ENCODE measurements at places on chromosomes 4 and X.
A peak's percentile ranks its signal among the peaks of the same experiment; 100 is the strongest.

- no peak for DNase-seq
These were observed 2535.1 kb downstream of the ARAP2 start for GRCh38 chr4:33709247-33709646.

DNA sequence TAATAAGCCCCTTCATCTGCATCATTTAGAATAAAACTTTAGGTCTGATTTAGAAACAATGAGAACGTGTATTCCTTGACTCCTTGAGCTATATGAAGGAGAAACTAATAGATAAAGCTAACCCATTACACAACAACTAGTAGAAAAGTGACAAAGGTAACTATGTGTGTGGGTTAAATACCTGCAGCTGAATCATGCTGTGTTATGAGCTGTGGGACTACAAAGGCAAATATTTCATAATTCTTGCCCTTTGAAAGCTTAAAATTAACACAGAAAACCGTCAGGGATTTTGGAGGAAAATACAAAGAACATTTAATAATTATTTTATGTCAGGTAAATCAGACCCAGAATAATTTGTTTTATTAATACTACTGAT lies 898 bp upstream of the NDP start:
- DNase-seq: no peak

GRCh38 chr4:122450847-122451246 lies 5.7 kb downstream of the IL2 start:
- peak; percentile 67 for DNase-seq

- no peak for DNase-seq
These were observed 102.7 kb downstream of the GRID2 start for GRCh38 chr4:92406488-92406887.

DNA sequence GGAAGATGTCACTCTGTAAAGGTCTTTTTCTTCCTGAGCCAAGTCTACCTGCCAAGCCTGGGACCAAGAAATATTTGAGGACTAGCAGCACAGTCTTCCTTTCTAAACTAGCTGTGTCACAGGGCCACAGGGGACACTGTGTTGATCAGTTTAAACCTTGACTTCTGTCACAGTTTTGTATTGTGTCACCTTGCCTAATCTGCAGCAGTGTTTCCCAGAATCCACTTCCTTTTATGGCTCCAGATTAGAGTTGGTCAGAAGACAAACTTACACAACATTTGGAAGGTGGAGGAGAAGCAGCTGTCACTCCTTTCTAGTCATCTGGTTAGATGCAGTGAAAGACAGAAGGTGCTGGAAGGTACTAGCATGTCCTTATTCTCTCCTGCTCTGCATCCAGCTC lies 143.1 kb upstream of the BCOR start:
- DNase-seq: no peak

DNA sequence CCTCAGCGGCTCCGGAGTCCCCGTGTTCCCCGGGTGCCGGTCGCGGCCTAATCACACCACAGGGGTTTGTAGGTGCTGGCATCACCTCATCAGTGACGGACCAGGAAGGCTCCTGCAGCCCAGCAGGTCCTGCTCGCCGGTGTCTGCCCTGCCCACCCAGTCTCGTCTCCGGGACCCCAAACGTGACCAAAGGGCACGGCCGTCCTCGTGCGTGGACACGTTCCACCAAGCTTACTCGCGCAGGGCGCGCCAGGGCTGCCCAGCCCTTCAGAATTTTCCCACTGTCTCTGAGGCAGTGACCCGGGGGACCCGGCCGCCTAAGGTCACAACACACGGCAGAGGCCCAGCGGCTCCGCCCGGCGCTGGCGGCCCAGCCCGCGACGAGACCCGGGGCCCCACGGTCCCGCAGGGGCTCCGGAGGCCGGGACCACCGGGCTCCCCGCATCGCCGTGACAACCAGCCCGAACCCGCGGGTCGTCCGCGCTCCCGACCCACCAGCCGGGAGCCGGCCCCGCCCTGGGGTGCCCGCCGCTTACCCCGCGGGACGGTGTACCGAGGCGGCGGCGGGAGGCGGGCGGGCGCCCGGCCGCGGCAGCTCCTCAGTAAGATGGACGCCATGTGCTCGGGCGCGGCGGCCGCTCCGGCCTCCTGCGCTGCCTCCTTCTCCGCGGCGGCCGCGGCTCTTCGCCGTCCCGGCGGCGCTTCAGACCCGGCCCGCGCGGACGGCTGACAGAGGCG lies 454 bp downstream of the LETM1 start:
- no peak for DNase-seq

DNA sequence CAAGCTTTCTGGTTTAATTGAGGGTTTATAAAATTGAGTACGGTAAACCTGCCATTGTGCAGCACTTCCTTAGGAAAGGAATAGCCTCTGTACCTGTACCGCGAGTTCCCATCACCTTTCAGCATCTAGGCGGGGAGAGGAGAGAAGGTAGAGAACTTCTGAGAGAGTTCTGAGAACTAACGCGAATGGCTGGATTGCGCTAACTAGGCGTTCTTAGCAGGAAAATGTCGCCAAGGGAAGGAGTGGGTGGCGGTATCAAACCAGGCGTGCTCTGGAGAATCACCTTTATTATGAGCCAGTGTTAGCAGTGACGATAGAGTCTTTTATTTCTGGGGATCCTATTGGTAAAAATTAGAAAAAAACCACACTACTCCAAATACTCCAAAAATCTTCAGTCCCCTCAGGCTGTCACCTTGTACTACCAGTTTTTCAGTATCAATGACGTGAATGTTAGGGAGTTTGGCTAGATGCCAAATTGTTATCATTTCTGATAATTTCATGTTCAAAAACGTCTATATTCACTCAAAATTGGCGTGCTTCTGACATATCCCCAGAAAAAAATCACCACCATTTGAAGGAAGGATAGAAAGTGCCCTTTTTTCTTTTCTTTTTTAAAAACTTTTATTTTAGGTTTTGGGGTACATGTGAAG lies 1.4 kb downstream of the UGT8 start:
- DNase-seq: no peak

- DNase-seq: no peak
These were observed 143.9 kb upstream of the DIPK2B start for GRCh38 chrX:45344594-45344993.

DNA sequence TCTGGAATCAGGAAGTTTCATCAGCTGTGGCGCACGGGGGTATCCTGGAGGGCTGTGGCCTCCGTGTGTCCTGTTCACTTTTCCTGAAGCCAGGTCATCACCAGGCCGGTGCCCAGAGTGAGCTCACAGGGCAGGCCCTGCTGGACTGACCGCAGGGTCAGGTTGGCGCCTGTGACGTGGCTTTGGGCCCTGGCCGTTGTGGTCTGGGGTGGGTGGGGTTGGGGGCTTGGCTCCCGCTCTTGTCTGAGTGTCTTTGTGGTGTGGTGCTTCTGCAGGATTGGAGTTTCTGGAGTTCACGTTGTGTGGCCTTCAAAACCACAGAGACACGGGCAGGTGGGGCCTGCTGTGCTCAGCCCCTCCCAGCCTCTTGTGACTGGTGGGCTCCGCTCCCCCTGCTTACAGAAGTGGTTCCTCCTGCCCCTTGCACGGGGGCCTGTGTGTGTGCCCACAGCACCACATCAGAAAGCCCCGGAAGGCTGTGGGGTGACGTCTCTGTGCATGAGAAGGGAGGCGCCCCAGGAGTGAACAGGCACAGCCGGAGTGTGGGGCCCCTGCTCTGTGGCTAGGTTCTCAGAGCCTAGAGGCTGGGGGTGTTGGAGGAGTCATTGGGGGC lies 9.5 kb downstream of the RGS12 start:
- peak; percentile 40 for DNase-seq

DNA sequence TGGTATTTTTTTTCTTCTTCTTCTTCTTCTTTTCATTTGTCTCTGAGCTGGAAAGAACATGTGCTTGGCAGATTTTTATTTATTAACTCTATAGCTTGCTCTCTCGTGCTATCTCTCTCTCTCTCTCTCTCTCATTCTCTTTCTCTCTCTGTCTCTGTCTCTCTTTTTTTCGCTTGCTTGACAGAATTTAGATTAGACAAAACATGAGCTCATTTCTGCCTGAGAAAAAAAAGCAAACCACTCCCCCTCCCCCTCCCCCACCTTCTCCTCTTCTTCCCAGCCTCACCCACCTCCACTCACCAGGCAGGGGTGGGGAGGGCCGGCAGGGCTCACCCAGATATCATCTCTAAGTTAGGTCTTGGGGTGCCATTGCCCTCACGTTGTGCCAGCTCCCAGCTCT lies 81.5 kb downstream of the PJA1 start:
- DNase-seq: no peak

GRCh38 chrX:102968216-102968615 lies 31.1 kb downstream of the RAB40AL start:
- no peak for DNase-seq

GRCh38 chr4:80268081-80268823 lies 1.8 kb downstream of the FGF5 start:
- DNase-seq: no peak

GRCh38 chrX:1491851-1492349 lies 39.2 kb upstream of the ASMTL start:
- DNase-seq: peak; percentile 63

- no peak for DNase-seq
These were observed 318.6 kb downstream of the NAF1 start for GRCh38 chr4:162847945-162848549.

DNA sequence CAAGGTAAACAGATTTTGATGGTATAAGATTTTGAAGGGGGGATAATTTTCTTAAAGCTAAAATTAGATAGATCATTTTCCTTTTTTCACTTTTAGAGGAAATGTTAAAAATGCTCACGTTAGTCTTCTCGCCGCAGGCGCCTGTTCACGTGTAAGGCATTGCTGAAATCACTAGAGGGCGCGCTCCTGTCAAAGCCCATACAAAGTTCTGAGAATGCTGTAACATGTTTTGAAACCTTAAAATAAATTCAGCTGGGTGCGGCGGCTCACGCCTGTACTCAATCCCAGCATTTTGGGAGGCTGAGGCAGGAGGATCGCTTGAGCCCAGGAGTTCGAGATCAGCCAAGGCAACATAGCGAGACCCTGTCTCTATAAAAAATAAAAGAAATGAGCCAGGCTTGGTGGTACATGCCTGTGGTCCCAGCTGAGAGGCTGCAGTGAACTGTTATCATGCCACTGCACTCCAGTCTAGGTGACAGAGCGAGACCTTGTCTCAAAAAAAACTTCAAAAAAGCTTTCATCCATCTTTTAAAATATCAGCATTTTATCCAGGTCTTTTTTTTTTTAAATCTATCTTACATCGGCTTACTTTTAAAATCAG lies 138.0 kb downstream of the RBMX2 start:
- peak; percentile 64 for DNase-seq

- no peak for DNase-seq
These were observed 212.9 kb upstream of the GRID2 start for GRCh38 chr4:92090887-92091286.

- DNase-seq: no peak
These were observed 182.0 kb downstream of the RASL11B start for GRCh38 chr4:53043891-53044650.

DNA sequence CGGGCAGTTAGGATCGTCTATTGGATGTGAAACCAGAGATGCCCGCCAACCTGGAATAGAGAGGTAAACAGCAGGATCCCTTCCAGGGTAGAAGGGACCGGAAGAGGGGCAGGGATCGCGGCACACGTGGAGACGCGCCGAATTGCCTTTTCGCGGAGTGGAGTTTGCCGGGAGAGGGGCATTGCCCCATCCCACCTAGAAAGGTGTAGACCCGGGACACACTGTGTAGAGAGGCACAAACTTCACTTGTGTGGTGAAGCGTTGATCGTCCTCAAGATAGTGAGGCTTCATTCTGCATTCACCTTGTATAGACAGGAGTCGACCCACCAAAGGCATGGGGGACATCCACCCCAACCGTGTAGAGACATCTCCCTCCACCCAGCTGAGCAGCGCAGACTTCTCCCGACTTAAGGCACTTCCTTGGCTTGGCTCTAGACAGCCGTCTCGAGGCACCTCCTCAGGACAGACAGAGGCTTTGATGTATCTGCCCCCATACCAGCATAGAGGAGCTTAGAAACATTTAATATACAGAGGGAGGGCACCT lies 410 bp downstream of the GNL3L start:
- no peak for DNase-seq

DNA sequence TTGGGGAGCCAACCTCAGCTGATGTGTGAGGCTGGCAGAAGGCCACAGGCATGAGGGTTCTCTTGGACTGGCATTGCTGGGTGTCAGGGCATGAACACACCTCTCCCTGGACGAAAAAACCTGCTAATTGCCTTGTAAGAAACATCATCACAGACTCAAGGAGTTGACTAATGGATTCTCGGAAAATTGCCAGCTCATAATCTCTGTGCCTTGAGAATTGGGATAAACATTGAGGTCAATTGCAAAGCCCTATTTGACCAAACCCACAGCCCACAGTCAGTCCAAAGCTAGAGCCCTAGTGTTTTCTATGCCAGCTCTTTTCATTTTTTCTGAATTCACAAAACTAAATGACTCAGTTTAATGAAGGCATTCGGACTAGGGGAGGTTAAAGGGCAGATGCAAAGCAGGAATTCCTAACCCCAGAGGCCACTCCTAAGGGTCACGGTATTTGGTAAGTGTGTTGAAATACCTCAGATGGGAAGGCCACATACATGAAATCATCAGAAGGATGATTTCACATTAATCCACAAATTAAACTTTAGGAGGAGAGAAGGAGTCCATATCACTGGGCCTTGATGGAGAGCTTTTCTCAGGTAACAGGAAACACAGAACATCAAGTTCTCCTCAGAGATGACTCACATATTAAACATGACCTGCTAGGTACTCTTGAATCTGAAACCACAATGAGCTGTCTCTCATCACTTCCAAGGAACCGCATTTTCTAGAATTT lies 39.0 kb upstream of the RASL11B start:
- no peak for DNase-seq

DNA sequence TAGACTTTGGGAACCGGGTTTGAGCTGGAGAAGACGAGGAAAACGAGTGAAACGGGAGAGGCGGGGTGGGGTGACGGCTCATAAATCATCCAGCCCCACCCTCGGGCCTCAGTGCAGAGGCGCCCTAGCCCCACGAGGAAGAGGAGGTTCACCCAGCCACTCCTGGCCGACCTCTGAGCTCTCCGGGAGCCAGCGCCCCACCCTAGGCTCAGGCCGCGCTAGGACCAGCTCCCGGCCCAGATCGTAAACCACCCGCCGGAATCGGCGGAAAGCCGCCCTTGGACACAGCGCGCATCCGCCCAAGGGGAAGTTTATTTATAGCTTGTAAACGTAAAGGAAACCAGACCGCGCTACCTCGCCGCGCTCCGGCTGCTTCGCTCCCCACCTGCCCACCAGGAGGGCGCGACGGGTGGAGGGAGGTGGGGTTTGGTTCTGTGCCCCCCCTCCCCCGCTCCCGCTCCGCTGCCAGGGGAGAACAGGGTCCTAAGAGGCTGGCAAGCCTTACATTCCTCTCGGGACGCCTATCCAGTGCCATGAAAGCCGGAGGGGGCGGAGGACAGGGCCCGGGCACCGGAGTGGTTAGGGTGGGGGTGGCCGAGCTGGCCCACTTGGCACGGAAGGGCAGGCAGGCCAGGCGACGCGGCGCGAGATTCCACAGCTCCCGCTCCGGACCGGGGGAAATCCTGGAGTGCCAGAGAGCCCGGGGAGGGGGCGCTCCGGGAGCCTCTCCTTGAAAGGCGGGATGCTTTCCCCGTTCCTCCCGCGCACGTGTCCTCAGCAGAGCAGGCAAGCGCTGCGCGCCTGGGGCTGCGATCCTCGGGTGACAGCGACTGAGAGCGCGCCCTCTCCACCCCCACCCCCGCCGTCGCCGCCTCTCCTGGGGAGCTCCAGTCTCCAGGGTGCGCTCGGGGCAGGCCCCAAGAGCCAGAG lies 84.2 kb downstream of the BCOR start:
- DNase-seq: peak; percentile 90

- no peak for DNase-seq
These were observed 212.5 kb upstream of the ZIC3 start for GRCh38 chrX:137353404-137353803.
